ENCODE measurements at places on chromosomes 2 and 18.

GRCh38 chr2:173696274-173696673 is 268.9 kb downstream of the SP3 start:
- DNase-seq: no peak

GRCh38 chr18:32906506-32907310 is 133.9 kb upstream of the KLHL14 start:
- no peak for DNase-seq

- DNase-seq: no peak
Observed at GRCh38 chr18:3150274-3150673, 69.5 kb downstream of the MYOM1 start.

- no peak for DNase-seq
Observed at GRCh38 chr2:188042412-188042811, 249.3 kb upstream of the GULP1 start.

- no peak for DNase-seq
Observed at GRCh38 chr2:176114930-176115625, 1.5 kb upstream of the HOXD10 start.

DNA sequence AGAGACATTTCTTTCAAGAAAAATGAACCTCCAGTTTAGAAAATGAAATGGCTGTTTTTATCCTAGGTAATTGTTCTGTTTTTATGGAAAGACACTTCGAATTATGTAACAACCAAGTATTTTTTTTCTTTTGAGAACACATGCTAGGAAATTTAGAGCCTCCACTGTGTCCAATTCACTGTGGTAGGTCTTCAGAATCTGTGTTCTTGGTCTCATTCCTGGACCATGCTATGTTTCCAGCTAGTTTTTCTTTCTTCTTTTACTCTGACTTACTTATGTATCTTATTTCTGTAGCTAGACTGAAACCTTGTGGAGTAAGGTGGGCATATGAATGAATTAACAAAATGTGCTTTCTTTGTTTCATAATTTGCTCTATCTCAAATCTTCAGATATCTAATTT is 391.7 kb upstream of the KLHL29 start:
- no peak for DNase-seq

DNA sequence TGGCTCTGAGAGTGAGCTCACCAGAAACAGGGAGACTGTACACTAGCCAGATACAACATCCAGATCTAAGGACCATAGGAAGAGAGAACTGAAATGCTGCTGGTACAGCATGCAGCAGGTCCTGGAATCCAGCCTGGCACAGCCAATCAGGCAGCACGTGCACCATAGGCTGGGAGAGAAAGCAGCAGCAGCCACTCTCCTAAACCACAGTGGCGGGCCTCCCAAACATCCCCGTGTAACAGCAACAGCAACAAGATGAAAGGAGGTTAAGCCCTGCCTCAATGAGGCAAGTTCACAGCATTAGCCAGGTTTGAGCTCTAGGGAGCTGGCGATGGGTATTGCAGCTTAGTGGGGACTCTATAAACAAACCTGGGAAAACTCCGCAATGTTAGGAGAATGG is 192.0 kb downstream of the EPHA4 start:
- no peak for DNase-seq

GRCh38 chr18:55546851-55547704 is 40.9 kb downstream of the TCF4 start:
- peak; percentile 26 for DNase-seq

DNA sequence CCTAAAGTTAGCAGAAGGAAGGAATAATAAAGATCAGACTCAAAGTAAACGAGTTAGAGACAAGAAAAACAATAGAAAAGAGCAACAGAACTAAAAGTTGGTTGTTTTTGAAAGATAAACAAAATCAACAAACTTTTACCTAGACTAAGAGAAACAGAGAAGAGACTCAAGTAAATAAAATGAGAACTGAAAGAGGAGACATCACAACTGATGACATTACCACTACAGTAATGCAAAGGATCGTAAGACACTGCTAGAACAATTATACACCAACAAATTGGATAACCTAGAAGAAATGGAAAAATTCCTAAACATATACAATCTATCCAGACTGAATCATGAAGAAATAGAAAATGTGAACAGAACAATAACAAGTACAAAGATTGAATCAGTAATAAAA is 139.3 kb downstream of the CD226 start:
- no peak for DNase-seq

- DNase-seq: no peak
Observed at GRCh38 chr2:228649876-228650275, 468.4 kb upstream of the SPHKAP start.

DNA sequence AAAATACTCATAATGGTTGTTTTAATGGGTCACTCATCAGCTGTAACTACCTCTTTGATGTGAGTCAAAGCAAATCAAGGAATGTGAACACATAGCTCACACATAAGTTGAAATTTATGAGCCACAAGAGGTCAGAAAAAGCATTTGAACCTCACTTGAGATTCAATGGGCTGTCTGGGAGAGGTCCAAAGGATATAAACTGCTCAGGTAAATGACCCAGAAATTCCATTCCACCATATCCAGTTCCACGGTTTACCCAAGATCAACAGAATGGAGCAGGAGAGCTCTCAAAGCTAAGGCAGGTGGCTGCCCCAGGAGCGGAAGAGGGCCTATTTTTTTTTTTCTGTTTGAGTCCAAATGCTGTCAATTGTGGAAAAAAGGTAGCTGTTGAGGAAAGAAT is 464.1 kb downstream of the TNS1 start:
- DNase-seq: no peak

DNA sequence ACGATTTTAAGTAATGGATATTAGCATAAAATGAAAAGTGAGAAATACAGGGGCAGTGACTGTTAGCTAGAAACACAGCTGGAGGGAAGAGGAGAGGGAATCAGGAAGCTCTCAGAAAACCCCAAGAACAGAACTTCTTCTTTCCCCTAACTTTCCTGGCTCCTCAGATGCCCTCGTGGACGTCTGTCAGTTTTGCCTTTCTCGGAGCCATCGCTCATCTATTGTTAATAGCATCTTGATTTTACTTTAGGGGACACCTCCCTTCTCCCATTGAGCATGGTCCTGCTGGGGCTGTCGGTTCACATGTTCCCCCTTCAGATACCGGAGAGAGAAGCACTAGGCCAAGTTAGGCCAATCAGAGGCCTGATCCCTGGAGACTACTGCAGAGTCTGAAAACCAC is 2.3 kb upstream of the PLEK start:
- peak; percentile 31 for DNase-seq

- DNase-seq: no peak
Observed at GRCh38 chr2:125596612-125597011, 1059.3 kb upstream of the GYPC start.

DNA sequence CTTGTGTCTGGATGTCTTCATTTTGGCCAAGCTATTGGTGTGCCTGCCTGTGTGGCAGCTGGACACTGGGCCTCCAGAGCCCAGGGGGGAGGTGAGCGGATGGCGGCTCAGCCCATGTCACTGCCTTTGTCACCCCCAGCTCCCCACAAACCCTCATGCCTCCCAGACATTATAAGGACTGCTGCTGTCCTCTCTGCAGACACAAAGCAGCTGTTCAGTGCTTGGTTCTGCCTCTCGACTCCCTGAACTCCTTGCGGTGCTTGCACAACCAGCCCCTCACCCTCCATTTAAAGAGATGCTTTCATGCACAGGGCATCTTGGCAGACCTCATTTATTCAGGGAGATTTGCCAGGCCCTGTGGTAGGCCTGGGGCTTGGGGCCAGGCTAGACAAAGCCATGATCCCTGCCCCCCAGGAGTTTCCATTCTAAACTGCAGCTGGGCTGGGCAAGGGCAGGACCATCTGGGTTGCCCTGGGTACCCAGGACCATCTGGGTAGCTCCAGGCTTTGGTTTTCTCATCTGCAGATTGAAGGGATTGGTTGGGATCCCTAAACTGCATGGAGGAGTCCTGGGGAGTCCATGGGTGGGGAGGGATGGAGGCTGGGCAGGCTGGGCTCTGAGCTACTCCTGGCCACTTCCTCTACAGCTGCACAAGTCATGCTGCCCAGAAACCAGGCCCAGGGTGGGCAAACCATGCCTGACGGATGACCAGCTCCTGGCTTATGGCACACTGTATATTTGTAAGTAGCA is 168.5 kb downstream of the CELF4 start:
- no peak for DNase-seq

DNA sequence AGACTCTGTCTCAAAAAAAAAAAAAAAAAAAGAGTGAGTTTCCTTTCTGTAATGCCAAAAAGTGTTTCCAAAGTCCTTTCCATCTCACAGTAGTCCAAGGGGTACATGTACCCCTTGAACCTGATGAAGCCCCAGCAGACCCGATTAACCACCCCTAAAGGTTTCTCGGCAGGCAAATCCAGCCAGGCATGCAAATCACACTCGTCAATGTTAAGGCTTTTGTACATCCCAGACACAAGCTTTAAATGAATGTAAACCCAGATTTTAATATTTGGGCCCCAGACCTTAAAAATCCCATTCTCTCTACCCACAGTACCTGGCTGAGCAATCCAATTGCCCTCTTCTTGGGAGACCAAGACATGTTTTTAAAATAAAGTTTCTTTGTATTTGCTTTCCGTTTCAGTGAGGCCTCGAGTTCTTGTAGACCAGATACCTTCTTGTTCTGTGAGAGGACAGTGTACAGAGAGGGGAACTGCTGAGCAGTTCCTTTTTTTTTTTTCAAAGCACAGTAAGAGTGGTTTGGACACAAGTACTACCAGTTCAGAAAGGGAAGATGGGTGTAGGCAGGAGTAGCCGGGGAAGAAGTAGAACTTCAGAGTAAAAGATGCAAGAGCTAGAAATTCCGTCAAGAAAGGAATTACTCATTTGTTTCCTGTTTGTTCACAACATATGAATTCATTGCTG is at the start of gene NLRC4:
NLRC4 (minus strand) TSS at position 465 of the 684 bp plus-strand sequence. CDS start 8,111 bp downstream, outside the sequence.
- peak; percentile 45 for DNase-seq

DNA sequence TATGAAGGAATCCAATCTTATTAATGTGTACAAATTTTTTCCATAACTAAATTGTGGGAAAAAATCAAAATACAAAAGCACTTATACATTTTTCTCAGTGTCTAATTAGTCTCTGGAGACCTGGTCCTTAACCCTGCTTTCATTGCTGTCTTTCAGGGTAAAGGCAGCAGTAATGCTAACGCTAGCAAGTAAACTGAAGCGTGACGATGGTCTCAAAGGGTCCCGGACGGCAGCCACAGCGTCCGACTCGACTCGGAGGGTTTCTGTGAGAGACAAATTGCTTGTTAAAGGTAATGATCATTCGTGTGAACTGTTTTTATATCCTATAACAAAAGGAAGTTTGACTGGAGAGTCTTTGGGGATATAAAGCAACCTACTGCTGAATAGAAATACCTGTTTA is 6.1 kb downstream of the UBE2F start:
- no peak for DNase-seq

- no peak for DNase-seq
Observed at GRCh38 chr2:175437167-175437566, 255.7 kb upstream of the ATP5MC3 start.

DNA sequence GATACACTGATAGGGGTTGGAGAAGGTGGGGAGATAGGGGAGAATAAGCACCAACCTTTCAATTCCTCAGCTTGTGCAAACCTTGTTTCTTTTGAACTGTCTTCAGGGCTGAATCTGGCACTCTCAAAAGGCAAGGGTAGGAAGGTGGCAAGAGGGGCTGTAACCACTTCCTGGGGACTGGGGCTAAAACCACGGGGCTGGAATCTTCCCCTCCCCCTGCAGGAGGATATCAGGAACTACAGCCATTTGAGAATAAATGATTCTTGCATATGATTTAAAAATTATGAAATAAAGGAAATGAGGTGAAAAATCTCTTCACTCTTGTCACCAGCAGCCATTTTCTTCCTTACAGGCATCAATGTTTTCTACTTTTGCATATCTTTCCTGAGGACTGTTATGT is 50.8 kb downstream of the ATOH8 start:
- no peak for DNase-seq

DNA sequence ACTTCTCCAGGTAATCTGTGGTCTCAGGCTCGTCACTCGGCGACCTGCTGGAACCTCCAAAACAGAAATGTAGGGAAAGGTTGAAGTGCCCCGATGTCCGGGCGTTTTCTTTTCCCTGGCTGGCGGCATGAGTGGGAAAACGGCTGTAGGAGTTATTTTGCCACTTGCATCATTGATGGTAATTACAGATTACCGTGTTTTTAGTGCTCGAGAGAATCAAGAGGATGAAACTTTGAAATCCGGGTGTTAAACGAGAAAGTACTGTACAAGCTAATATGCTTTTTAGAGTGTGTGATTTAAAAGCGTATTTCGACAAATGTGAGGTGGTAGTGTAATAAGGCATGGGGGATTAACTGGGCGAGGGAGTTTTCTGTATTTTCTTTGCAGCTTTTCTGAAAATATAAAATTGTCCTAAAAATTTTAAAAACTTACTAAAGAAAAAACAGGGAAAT is 819 bp downstream of the GRHL1 start:
- no peak for DNase-seq

- DNase-seq: no peak
Observed at GRCh38 chr2:191938779-191939178, 91.9 kb upstream of the CAVIN2 start.

- DNase-seq: no peak
Observed at GRCh38 chr18:63106727-63107126, 212.8 kb downstream of the BCL2 start.

DNA sequence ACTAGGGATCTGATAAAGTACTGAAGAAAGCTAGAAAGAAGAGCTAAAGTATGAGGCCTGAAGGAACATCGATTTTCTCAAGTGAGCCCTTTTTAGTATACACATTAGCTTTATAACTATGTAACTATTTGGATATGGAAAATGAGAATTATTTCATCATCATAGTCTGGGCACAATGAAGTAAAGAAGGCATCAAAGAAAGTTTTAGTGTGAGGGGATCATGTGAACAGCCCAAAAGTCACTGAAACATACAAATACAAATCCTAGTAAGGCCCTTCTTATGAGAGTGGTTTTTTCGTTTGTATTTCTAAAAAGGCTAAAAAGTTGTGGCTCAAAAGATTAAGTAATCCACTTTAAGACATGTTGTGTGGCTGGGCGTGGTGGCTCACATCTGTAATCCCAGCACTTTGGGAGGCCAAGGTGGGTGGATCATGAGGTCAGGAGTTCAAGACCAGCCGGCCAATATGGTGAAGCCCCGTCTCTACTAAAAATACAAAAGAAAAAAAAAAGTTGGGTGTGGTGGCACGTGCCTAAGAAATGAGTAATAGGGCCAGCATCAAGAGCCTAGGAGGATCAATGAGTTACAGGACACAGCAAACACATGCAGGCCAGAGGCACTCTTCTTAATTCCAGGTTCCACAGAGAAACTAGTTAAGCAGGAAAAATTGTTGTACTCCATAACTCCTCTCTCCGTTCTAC is 61.9 kb downstream of the PUM2 start:
- DNase-seq: no peak

- DNase-seq: no peak
Observed at GRCh38 chr2:217911283-217912097, 91.3 kb downstream of the TNS1 start.

GRCh38 chr2:230459216-230459615 is 43.2 kb downstream of the SP100 start:
- DNase-seq: no peak

DNA sequence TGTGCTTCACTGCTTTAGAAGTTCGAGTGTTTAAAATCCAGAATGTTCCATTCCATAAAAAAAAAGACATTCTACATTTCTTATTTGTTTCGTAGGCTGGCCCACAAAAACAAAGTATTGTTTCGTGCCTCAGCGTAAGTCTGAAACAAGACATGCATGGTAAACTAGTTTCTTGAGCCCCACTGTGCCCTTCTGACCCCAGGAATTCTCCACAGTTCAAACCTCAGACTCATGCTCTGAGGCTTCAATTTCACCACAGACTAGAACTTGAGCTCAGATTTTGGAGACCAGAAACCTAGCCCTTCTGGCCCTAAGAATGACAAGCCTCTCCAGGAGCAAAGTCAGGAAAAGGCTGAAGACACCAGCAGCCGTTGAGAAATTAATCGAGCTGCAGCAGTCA is 151.5 kb downstream of the SLC8A1 start:
- no peak for DNase-seq

- no peak for DNase-seq
Observed at GRCh38 chr2:15955232-15955988, 15.1 kb downstream of the MYCN start.
